ENCODE measurements at places on chromosomes 3 and 15.

DNA sequence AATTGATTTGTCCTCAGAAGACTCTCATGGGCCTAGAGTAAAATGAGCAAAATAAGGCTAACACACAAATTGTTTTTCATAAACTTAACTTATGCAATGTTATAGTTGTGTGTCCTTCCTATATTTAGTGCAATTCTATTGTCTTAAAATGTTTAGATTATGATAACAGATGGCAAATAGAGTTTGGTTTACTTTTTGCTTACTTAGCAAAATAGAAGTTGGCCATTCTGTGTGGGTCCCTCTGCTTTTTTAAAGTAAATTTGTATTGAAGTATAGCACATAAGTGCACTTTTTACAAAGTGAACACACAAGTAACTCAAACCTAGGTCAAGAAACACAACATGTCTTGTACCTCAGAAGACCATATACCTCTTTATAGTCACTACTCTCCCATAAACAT is 150.6 kb upstream of the RARB start:
- DNase-seq, result no peak

DNA sequence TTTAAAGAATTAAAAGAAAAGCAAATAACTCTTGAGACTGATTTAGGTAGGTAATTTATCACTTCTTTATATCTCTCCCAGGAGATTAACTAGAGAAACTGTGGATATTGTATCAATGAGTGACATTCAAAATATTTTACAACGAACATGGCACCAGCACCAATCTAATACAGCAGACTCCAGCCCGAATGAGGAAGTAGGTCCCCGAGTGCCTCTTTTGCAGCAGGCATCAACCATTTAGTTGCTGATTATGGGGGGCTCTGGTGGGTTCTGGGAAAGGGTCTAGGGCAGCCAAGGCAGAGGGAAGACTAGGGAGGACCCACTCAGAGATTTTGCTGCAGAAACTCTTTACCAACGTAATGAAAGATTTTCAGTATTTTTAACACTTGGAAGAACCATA is 31.7 kb upstream of the TTC14 start:
- DNase-seq, result no peak

GRCh38 chr15:101107101-101107500 is 144.7 kb downstream of the CHSY1 start:
- DNase-seq, result no peak

GRCh38 chr3:186167646-186168395 is 58.9 kb upstream of the ETV5 start:
- DNase-seq, result no peak

DNA sequence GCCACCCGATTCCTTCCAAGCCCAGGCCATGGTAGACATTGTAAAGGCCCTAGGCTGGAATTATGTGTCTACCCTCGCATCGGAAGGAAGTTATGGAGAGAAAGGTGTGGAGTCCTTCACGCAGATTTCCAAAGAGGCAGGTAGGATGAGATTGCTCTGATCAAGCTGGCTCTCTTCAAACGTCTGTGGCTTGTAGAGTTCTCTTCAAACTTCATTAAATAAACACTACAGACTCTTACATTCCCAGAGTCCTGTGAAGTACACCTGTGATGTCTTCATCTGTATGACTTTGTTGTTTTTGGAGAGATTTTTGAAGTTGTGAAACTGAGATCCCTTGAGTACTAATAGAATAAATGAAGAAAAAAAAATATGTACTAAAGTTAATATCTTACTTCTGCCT is 285.6 kb downstream of the GRM7 start:
- no peak for DNase-seq

GRCh38 chr3:59878038-59878427 is 828.2 kb upstream of the CFAP20DC start:
- DNase-seq, result no peak

DNA sequence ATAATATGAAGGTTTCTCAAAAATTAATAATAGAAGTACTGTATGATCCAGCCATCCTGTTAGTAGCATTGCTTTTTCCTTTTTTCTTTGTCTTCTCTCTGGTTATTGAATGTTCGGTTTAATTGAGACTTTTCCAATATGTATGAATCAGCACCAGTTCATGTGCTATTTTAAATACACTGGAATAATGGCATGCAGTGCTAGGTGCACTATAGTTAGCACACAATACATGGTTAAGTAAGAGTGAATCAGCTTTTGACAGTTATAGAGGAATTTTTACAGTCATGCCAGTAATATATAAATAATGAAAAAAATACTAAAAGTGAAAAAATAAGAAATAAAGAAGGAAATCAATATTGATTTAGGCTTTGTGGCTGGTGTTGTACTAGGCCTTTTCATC is 113.8 kb upstream of the STRIT1 start:
- no peak for DNase-seq

DNA sequence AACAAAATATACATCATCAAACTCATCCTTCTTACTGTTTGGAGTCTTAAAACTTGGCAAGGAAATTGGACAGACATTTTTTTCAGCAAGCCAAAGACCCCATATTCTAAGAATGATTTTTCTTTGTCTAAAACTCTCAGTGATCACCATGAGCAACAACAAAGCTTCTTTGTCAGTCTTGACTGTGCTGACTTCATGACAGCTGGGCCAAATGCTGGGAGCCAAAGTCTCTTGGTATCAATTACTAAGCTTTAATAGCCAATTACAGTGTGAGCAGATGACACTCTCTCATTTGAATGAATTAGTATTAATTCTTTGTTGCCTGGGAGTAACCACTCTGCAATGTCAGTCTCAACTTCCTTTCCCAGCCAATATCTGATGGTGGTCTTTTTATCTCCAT is 48.1 kb upstream of the GK5 start:
- no peak for DNase-seq

DNA sequence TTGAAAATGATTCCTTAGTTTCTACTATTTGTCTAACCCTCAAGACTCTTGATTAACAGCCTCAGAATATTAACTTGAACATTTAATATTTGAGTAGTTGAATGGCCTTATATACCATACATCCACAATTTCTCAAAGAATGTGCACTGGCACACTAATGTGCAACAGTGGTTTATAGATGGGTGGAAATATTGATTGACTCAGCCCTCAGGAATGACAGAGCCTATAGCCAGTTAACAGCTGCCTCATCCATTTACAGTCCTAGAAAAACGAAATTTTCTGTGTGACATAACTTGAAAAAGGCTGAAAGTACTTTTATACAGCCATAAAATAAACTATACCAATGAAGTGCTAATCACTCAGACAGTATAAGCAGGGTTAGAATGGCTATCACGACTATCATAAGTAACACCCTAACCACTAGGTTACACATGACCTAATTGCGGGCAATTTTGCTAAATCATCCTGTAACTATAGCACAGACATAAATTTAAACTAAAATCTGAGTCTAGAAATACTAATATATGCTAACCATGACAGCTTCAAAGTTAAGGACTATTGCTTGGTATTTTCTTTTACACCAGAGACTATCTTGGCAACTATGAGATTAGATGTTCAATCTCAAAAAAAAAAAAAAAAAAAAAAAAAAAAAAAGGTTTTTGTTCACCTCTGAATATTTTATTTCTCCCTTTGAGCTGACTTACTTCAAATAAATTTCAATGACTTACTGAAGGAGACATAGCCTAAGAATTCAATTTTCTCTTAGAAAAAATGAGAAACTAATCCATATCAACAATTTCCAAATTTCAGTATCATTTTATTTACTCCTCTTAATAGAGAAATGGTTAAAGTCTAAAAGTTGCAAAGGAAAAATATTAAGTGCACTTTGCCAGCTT is 9.3 kb downstream of the SECISBP2L start:
- DNase-seq, result no peak

- no peak for DNase-seq
These were observed 580.9 kb downstream of the EDEM1 start for GRCh38 chr3:5768281-5768945.

- DNase-seq, result no peak
These were observed 117.6 kb downstream of the TBL1XR1 start for GRCh38 chr3:177079684-177080083.

- no peak for DNase-seq
These were observed 234.8 kb downstream of the NR2F2 start for GRCh38 chr15:96565266-96565665.

DNA sequence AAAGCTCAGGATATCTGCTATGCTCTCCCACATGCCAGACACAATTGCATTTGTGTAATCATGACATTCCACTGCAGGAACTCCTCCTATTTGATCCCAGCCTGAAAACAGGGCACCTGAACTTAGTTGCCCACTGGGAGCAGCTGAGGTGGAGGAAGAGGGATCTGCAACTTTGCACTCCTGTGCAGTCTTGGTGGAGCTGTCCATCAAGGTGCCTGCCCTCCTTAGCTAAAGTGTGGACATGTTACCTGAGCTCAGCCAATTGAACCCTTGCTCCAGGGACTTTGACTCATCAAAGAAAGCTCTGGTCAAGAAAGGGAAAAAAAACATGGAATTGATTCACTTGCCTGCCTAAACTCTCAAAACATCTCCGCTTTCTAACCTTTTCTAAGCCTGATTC is 33.3 kb upstream of the TUBGCP5 start:
- DNase-seq, result no peak

DNA sequence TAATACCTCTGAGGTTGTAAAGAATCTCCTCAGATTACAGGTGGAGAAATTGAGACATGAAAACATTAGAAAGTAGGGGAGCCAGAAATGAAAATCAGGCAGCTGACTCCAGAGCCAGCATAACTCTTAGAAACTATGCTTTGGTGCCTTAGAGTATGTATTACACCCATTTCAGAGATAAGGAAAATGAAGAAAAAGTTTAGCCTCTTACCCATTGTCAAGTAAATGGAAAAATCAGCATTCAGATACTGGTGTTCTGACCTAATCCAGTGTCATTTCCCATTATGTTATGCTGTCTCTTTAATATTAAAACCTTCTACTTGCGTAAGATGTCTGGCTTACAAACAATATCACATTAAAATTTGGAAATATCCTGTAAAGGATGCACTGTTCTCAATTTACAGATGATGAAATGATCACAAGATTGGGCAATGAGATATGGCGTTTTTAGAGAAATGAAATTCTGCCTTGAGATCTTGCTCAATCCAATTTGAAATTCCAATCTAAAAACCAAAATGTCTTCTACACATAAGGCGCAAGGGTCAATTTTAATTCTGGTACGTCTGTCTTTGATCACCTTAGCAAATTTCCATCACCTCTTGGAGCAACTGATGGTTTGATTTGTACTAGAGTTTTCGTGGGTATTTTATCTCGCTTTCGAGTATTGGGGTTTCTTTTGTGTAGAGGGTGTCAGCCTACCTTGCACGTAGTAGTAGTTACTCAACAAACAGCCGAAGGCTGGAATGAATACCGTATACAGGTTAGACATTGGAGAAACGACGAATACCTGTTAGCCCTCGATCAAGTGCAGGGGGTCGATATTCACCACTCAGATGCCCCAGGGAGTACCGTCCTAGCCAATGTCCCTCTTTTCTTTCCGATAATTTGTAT is 902 bp upstream of the ZCWPW2 start:
- DNase-seq, result no peak

DNA sequence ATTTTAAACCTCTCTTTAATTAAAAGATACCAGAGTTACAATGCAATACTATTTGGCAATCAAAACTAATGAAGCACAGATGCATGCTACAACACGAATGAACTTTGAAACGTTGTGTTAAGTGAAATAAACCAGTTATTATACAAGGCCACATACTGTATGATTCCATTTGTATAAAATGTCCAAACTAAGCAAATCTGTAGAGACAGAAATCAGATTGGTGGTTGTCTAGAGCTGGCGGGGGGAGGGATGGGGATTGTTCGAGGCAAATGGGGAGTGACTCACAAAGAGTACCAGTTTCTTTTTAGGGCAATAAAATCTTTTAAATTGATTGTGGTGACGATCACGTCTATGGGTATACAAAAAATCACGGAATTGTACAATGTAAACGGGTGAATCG is 677.0 kb downstream of the NTRK3 start:
- DNase-seq, result no peak

- no peak for DNase-seq
These were observed 253.7 kb downstream of the IL5RA start for GRCh38 chr3:2856138-2857133.

GRCh38 chr3:34396956-34397355 is 598.5 kb downstream of the PDCD6IP start:
- no peak for DNase-seq

GRCh38 chr3:179179256-179179655 is 31.1 kb downstream of the PIK3CA start:
- no peak for DNase-seq

- DNase-seq, result no peak
These were observed 54.2 kb downstream of the SLC25A36 start for GRCh38 chr3:140995881-140996280.

All from DND-41 (cell line).